ENCODE measurements at places on chromosomes 5 and 9.

- DNase-seq: no peak
Measured at GRCh38 chr5:16464231-16464630, 1.4 kb downstream of the ZNF622 start.

DNA sequence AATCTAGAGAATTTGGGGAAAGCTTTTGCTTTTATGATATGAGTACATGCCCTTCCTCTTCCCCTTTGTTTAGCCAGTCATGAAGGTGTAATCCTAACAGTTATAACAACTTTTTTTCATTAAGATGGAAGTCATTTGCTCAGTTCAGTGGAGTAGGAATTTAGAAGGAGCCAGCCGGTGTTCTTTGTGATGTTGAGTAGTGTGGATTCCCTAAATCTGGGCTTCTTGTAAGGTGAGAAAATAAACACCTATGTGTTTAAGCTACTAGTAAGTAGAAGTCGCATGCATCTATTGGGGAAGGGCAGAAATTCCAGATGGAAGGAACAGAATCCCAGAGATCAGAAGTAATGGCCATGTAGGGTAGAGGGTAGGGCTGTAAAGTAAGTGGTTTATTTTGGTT is 13.6 kb upstream of the CNTLN start:
- no peak for DNase-seq

- DNase-seq: no peak
Measured at GRCh38 chr9:28270156-28270555, 696.9 kb upstream of the C9orf72 start.

DNA sequence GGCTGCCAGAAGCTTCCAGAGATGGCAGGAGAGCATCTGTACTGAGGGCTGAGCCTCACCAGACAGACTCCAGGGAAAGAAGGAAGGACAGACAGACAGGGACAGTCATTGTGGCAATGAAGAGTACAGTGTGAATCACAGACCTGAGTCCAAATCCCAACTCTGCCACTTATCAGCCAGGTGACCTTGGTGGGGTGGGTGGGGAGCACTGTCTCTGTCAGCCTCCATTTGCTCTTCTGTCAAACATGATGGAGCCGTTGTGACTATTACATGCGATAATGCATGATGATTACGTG is 85.9 kb upstream of the FSTL4 start:
- DNase-seq: no peak

- DNase-seq: no peak
Measured at GRCh38 chr5:57069115-57069835, 104.6 kb upstream of the GPBP1 start.

DNA sequence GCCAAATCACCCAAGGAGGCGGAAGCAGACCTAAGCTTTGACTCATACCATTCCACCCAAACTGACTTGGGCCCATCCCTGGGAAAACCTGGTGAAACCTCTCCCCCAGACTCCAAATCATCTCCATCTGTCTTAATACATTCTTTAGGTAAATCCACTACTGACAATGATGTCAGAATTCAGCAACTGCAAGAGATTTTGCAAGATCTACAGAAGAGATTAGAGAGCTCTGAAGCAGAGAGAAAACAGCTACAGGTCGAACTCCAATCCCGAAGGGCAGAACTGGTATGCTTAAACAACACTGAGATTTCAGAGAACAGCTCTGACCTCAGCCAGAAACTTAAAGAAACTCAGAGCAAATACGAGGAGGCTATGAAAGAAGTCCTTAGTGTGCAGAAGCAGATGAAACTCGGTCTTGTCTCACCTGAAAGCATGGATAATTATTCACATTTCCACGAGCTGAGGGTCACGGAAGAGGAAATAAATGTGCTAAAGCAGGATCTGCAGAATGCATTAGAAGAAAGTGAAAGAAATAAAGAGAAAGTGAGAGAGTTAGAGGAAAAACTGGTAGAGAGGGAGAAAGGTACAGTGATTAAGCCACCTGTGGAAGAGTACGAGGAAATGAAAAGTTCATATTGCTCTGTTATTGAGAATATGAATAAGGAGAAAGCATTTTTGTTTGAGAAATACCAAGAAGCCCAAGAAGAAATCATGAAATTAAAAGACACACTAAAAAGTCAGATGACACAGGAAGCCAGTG is 15.8 kb upstream of the TTC23L start:
- no peak for DNase-seq

DNA sequence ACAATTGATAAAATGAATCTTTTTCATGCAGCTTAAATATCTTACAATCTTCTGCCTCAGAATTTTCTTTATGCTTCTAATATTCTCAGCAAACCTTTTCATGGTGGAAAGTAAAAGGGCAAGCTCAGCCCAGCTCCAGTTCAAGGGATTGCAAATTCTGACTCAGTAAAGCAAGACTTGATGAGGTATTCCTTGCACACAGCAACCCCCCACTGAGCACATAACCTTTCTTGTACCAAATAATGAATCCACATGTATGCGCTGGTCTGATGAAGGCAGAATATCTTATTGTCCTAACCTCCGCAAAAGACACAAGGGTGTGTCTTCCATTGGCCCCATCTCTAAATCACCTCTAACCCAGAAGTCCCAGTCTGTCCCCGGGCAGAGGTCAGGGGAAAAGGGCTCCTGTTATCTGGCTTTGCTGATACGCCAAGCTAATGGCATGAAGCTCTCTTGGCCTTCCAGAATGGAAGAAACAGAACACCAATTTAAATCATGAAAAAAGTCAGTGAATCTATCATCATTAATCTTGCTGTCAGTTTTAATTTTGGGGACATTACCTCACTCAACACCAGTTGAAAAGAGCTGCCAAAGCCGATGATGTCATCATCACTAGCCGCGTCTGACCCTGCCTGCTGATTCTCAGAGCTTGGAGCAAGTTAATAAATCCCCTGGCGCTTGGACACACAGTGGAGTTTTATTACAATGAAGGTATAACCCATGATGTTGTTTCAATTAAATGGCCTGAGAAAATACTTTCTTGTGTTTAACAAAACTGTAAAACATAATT is 592.5 kb upstream of the CLINT1 start:
- DNase-seq: no peak

DNA sequence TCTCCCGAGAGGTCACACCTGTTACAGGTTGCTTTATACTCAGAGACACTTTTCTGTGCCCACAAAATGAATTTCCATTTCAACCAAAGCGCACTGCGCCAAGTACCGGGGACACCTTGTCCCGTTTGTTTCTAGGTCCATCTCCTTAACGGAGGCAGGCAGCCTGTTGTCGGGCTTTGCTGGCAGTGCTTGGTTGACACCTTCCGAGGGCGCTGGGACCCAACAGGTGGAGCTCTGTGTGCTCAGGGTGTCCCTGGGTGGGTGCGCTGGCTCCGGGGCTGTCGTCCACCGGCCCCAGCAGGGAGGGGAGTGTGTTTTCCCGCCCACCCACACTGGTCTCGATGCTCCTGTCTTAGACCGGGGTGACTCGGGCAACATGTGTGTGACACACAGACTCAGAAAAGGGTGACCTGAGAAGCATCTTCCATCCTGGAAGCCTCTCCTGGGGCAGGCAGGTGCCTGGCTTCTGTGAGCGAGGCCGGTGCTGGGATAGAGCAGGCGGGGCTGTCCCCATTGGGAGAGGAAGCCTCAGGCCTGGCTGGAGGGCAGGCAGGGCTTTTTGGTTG is 8.5 kb downstream of the RNU6ATAC start:
- no peak for DNase-seq

DNA sequence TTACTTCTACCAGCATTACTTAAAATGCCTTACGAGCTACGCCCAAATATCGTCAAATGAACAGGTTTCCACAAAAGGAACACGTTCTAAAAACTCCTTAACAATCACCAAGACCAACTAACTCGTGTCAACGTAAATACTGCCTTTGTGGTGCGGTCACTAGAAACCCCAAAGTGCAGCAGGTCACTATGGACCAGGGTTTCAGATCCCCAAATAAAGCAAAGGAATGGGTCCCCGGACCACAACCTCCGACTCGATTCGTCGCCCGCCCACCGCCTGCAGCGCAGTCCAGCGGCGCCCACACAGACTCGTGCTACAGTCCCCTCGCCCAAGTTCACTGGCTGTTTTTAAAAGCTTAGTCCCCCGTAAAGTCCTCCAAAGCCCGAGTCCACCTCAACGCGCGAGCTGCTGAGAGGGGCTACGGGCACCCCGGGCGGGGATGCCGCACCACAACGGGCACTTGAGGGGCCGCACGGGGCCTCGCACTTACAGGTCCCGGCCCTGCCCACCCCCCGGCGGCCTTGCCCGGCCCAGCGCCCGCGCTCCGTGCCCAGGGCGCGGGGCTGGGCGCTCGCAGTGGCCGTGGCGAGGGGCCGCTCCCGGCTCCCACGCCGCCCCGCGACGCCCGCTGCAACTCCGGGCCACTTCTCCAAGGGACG is 1.1 kb downstream of the NFIB start:
- DNase-seq: peak; percentile 8

DNA sequence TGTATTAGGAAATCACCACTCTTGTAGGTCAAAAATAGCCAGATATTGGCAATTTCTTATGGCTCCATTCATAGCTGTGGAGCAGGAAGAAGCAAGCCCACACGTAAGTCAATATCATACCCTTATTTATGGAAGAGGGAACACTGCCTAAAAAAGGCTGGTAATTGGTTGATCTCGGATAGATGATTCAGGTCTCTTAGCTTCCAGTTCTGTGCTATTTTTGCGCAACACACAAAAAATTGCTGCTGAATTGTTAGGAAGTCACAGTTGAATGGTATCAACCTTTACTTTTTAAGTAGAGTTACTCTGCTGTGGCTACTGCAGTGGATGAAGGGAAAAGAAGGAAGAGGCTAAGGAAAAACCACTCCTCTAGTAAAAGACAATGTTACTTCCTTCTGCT is 168.8 kb downstream of the ARHGAP26 start:
- no peak for DNase-seq

- no peak for DNase-seq
Measured at GRCh38 chr9:110821064-110821463, 152.5 kb downstream of the MUSK start.

- DNase-seq: no peak
Measured at GRCh38 chr5:54401515-54401914, 54.0 kb upstream of the HSPB3 start.

Measured in EL (cell line).